ENCODE measurements at places on chromosomes 1 and 21.

GRCh38 chr1:59236721-59237545 lies 60.0 kb upstream of the FGGY start:
- DNase-seq = no peak

DNA sequence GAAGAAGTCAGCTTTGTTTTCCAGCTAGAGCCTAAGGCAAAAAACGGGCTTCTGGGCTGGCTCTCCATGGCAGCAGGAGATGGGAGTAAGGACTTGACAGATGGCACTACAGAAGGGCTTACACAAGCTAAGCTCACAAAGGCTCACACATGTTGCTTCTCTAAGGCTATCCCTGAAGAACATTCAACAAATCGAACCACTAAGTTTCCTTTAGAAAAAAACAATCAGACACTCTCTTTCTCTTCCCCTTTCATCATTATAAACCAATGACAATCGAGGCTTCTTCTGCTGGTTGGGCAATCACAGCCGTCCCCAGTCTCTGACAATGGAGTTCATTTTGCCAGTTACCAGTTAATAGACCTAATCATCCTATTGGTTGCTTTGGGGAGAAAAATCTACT lies 40.5 kb downstream of the TRIT1 start:
- DNase-seq = no peak

GRCh38 chr1:152501704-152502103 lies 8.9 kb upstream of the LCE5A start:
- no peak for DNase-seq

- DNase-seq = no peak
Measured at GRCh38 chr1:56811331-56811730, 7.9 kb downstream of the FYB2 start.

DNA sequence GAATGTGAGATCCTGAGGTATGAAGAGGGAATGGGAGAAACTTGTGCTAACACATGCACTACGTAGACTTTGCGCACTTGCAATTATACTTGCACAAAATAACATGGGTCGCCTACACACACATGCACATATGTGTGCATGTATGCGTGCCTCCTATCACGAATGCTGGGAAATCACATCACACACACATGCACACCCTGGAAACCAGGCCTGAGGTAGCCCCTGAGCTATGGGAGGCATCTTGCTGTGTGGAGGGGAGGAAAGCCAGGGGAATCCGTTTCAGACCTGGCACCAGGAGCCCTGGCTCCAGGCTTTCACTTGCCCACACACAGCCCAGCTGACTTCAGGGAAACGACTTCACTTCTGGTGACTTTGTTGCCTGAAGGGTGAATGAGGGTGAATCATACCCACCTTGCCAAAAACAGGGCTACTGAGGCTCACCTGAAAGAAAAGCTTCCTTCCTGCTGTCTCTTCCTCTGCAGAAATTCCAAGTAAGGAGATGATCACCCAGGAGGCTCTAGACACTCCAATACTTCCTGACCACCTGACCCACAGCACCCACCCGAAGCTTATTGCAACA lies 136.0 kb upstream of the NGF start:
- DNase-seq = no peak

DNA sequence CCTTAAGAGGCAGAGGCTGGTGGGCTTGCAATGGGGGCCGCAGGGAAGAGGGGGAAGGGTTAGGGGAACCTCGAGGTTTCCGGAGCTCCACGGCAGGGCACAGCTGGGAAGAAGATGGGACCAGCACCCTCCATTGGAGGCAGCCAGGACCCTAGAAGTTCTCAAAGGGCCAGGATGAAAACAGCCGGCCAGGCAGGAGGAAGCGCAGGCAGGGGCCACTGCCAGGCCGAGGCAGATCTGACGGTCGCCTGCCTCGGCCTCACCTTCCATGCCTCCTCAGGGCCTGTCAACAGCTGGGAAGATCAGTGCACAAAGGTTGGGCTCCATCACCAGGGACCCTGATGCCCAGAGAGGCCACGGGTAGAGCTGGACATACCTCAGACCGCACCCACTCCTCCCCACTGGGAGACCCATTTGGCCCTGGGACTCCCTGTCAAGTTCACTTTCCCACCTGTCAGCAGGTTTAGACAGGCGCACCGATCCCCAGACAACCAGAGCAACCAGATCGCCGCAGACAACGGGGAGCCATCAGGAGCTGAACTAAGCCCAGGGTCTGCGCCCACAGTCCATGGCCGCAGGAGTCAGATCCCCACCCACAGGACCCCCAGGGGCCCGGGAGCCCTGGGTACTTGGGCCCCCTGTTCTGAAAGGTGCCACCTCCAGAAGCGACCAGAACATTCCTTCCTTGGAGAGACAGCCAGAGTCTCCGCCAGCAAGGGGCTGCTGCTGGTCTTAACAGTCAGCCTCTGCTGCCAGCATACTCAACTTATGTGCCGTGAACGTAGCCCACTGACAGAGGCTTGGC lies 2.2 kb downstream of the SLC19A1 start:
- DNase-seq = no peak

- DNase-seq = no peak
Measured at GRCh38 chr1:17639703-17640340, 100.3 kb downstream of the ARHGEF10L start.

DNA sequence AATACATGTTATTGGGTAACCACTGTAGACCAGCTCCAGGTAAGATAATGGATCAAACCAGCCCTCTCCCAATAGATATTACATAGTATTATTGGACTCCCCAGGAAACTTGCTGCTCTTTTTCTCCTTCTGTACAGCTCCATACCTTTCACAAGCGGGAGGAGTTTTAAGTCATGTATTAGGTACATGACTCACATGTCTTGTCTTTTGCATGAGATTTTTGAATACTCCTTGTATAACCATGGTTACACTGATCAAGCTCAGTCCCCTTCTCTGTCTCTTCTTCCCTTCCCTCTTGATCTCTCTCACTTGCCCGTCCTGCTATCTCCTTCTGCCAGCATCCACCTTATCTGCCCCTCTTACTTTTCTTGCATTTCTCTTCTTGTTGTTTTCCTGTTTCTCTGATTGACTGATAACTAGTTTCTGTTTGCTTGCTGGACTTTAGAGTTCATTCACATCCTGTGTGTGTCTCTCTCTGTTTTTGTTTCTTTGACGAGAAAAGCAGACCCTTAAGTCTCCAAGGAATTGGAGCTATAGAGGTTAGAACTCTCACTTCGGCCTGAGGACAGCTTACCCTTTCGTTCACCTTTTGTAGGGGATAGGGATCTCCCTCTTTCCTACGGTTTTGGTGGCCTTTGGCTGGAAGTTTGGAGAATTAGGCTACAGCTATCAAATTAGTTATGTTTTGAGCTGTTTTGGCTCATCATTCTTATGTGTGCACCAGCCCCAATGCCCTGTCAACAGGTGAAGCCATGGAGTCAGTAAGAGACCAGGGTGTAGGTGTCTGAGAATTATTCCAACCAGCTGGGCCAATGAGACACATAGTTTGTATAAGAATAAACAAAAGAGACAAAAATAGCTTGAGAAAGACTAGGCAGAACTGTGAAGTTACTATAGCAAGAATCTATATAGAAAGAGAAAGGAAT lies 49.0 kb upstream of the ASB17 start:
- no peak for DNase-seq

DNA sequence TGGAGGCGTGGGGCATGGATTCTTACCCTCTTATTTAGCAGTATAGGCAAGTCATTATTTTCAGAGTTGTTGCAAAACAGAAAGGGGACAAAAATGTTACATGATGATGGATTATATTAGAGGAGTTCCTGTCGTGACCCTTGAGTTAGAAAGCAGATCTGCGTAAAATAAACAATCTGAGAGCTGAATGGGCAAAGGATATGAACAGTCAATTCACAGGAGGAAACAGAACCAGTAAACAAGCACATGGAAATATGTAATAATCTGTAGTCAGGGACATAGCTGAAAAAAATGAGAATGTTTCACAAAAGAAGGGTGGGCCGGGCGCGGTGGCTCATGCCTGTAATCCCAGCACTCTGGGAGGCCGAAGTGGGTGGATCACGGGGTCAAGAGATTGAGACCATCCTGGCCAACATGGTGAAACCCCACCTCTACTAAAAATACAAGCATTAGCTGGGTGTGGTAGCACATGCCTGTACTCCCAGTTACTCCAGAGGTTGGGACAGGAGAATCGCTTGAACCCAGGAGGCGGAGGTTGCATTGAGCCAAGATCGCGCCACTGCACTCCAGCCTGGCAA lies 20.9 kb downstream of the RCAN1 start:
- DNase-seq = no peak

DNA sequence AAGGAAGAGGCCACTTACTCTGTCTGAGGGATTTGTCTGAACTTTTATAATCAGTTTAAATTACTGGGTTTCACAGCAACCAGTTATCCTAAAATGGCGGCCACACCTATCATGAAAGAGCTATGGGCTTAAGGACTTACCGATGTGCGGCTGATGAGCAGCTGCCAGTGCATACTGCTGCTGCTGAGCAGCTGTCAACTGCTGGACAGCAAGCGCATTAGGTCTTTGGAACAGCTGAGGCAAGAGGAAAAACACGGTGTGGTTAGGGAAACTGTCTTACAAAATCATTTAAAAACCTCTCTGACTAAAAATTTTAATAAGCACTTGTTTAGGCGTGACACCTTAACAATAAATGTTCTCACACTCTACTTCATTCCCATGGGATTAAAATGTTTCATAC lies 72.6 kb upstream of the SDC3 start:
- no peak for DNase-seq

DNA sequence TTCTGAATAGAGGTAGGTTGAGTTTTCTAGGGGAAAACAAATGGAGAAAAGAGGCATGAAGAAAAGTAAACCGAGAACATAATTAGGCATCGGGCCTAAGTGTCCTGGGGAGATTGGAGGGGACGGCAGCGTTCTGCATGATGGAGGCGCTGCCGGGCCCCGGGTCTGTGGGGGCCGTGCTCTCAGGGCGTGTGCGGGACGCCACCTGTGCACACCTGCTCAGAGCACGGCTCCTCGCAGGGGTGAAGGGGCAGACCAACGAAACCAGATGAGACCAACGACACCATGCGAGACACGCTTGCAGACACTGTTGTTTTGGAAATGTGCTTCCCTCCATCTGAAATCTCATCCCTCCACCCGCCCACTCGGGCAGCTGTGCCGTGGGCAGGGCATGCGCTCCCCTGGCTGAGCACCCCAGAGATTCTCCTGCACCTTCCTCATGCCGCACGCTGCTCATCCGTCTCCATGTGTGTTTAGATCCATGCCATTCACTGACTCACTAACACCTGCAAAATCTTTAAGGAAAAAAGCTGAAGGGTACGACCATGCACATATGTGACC lies 28.2 kb upstream of the TRAPPC10 start:
- no peak for DNase-seq

DNA sequence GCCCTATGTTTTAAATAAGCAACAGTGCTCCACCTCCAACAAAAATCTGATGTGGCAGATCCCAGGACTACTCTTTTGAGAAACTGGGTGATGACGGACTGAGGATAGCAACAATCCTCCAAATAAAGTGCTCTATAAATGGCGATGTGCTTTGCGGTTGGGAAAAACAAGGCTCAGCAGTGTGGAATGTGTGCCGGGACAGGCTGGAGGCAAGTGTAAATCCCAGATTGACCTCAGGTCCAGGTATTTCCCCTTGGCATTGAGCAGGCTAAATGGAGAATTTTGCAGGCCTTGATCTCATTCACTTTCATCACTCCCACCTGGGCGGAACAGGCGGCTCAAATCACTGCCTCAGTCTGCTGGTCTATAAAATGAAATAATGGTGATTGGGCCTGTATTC lies 35.1 kb downstream of the LRRC42 start:
- DNase-seq = no peak

GRCh38 chr1:235504122-235504493 lies at the start of gene B3GALNT2:
TSS of gene B3GALNT2 (minus strand) at chr1:235504452. CDS start at chr1:235504252, 200 bp downstream.
- no peak for DNase-seq

DNA sequence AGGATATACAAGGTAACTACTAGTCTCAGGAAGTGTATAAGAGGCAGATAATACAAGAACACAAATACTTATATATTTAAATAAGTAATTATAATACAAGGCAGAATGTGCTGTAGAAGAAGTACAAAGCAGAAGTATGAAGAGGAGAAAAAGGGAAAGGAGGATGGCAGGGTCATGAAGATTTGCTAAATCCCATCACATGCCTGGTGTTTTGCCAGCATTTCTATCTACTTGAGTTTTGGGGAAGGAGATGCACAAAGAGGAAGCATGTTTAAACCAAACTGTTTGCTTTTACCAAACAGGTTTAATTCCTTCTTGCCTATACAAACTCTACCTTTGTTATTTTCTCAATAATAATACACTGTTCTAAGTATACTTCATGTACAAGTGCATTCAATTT lies 60.9 kb upstream of the PODN start:
- DNase-seq = no peak

- DNase-seq = no peak
Measured at GRCh38 chr1:48266576-48266975, 44.1 kb downstream of the SLC5A9 start.

DNA sequence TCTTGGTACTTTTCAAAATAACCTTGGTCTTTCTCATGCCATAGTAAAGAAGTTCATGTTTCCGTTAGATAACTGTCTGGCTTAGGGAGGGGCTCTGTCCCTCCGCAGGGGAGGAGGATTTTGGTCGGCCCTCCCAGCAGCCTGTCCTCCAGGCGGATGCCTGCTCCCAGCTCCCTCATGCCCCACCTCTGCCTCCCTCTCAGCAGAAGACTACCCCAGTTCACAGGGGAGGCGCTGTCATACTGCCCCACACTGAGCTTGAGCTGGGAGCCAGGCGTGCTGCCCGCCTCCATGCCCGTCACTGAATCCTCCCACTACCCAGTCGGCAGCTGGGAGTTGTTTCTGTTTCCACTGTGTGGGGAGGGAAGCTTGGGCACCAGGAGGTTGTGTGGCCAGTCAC lies 127.3 kb downstream of the CAMTA1 start:
- no peak for DNase-seq

GRCh38 chr1:150596976-150597375 lies 17.6 kb upstream of the MCL1 start:
- DNase-seq = no peak
